ENCODE measurements at places on chromosomes 6 and 20.

GRCh38 chr6:79985128-79985527 is 19.3 kb upstream of the TTK start:
- no peak for DNase-seq

DNA sequence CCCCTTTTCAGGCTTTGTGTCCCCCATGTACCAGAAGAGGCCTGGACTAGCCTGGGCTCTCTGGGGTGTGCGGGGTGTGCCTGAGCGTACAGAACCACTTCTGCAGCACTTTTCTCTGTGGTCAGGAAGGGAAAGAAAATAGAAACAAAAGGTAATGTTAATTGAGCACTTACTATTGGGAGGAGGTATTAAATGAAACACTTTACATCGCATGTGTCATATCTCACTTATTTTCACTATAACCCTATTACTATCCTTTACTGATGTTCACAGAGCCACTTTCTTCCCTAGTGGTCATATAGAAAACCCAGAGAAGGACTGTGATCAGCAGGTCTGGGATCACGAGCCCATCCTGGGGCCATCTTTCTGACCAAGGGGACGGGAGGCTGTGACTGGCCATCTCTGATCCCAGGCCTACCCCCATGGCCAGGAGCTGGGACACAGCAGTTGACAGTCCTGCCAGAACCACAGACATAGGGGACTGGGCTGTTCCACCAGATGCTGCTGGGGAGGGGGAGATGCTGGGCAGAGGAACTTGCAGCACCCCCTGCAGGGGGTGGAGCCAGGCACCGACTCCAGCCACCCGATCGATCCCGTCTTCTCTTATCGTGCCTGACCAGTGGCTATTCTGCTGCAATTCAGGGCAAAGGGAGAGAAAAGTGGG is 107.6 kb downstream of the VEGFA start:
- no peak for DNase-seq

GRCh38 chr6:37552267-37552666 is 52.6 kb upstream of the CCDC167 start:
- no peak for DNase-seq

- peak; percentile 34 for DNase-seq
Observed at GRCh38 chr20:13788167-13788834, 3.5 kb downstream of the NDUFAF5 start.

- DNase-seq = peak; percentile 45
Observed at GRCh38 chr20:46349035-46349741, 40.9 kb upstream of the CDH22 start.

DNA sequence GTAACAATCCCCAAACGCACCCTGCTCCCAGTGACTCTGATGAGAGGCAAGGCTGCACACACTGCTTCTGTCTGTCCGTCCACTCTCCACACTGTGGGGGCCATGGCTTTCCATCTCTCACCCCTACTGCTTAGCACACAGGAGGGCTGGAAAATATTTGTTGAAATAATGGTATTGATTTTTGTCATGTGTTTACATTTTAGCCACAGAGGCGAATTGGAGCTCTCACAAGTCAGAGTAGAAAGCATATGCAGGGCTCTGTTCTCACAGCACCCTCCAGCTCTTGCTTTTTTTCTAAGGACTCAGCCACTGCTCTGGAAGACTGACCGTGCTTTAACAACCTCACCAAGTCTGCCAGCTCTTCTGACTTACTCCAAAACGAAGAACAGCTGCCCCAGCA is 273.8 kb downstream of the GMDS start:
- DNase-seq = no peak

GRCh38 chr20:47642118-47642517 is 140.4 kb downstream of the NCOA3 start:
- no peak for DNase-seq

GRCh38 chr6:91654357-91654756 is 1067.5 kb upstream of the MAP3K7 start:
- DNase-seq = no peak

GRCh38 chr6:28695715-28696114 is 170.0 kb downstream of the GPX5 start:
- DNase-seq = no peak

- DNase-seq = no peak
Observed at GRCh38 chr20:49405696-49406095, 76.8 kb downstream of the KCNB1 start.

- no peak for DNase-seq
Observed at GRCh38 chr6:70059039-70059719, 192.8 kb downstream of the COL19A1 start.

- DNase-seq = no peak
Observed at GRCh38 chr20:2135013-2135412, 33.4 kb downstream of the STK35 start.

- DNase-seq = no peak
Observed at GRCh38 chr20:54324041-54324440, 116.2 kb downstream of the PFDN4 start.

DNA sequence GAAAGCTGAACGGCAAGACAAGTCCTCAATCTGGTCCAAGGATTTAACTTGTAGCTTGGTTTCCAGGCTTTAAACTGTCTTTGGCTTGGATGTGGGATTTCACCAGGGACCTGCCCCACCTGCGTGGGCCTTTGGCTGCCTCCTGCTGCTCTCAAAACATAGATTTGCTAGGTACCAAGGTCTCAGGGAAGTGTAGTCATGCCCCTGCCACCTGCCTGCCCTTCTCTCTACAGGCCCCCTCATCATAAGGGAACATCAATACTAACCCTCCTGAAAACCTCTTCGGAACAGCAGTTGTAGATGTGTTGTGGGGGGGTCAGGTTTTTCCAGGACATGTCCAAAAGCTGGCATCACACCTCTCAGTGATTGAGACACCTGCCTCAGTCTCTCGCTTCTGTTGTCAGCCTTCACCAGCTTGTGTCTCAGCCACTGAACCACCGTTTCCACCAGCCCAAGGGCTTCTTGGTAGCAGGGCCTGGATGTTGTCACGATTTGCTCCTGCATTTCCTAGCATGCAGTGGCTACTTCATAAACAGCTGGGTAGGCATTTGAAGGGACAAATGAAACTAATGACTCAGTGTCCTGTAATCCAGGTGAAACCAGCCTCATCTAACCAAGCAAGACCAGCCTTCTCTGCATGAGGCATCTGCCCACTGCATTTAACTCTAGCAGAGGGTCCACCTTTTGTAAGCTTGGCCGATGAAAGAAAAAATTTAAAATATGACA is 141.6 kb upstream of the THBS2 start:
- no peak for DNase-seq

GRCh38 chr6:139846538-139847456 is 472.3 kb upstream of the CITED2 start:
- DNase-seq = no peak

GRCh38 chr6:45531999-45532595 is 154.4 kb upstream of the SUPT3H start:
- DNase-seq = no peak

DNA sequence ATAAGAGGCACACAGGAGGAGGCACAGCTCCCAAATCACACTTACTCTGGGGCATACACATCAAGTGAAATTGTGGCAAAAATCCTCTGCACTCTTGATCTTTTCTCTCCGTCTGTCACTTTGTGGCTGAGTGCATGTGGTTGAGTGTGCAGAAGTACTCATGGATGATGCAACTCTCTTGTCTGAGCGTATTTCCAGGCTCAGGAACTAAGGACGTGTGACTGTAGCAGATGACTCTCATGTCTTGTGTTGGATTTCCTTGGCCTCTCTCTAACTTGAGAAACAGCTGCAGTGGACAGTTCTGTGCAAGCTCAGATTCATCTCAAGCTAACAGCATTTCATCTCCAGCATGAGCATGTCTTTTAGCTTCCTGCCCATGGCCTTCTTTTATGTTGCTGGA is 245.4 kb upstream of the FLRT3 start:
- no peak for DNase-seq

DNA sequence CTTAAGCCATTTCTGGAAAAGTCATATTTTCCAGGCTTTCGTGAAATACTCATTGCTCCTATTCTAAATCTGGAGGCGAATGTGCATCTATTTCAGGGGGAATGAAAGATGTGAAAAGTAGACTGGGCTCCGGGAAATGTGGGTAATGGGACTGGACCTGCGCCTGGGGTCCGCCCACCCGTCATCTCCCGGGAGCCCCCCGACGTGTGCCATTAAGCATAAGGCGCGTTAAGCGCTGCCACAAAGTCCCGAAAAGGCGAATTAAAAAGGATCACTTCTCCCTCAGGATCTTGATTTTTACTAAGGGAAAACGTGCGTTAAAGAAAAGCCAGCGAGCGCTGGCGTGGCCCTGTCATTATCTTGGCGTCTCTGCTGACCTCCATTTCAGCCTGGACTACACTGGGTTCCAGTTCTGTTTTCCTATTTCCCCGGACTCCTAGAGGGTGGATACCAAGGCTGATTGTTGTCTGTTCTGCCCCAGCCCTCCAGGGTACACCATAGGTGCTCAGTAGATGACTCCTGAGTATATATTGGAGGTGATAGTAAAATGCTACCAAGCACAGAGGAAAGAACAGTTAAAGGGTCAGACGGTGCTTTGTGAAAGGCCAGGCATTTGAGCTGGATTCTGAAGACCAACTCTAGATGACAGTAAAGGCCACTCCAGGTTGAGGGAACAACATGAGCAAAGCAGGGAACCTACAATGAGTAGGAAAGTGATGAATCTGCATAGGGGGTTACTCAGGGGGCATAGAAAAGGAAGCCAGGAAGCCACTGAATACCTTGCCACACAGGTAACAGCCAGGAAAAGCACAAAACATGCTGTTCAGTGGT is 89.2 kb upstream of the ARID1B start:
- DNase-seq = no peak

DNA sequence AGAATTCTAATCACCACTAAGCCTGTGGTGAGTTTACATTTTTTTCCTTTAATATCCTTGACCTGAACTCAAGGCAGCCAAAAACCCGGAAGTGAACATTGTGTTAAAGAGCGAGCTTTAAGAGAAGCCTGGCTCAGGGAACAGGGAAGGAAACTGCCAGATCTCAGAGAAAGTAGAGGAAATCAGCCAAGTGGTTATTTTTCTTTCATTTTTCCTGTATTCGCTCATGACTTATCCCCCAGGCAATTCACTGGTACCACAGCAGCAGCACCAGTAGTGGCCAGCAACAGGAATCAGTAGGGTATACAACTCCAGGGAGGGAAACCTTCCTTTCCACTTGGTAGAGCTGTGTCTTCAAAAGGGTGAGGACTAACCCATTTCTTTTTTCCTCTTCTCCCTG is 89.6 kb upstream of the HMGCLL1 start:
- DNase-seq = no peak

GRCh38 chr20:62646851-62647520 is 4.7 kb downstream of the SLCO4A1 start:
- no peak for DNase-seq

GRCh38 chr6:13924949-13925881 is at the start of gene RNF182:
TSS of gene RNF182 (plus strand) at chr6:13924952. CDS start at chr6:13977120, 52,168 bp downstream.
- peak; percentile 41 for DNase-seq

- DNase-seq = no peak
Observed at GRCh38 chr20:368915-369314, 11.6 kb upstream of the TRIB3 start.
